ENCODE measurements at places on chromosomes 1 and 21. TPM values are rescaled to one million over a fixed set of nuclear protein-coding genes. Genes with fewer than 3 reads are reported as not detected.

The NBPF4 gene
- not detected for total RNA-seq

The UBQLN4 gene
- 29.1 TPM for total RNA-seq

The FCAMR gene
- total RNA-seq, result not detected

The SH2D2A gene
- total RNA-seq, result 3.2 TPM

The HIVEP3 gene
- total RNA-seq, result 4.1 TPM

The CGN gene
- 0.29 TPM for total RNA-seq

The HFM1 gene
- total RNA-seq, result 2.1 TPM

- no peak for DNase-seq
Measured at GRCh38 chr1:155064111-155064831, 731 bp downstream of the EFNA4 start.

DNA sequence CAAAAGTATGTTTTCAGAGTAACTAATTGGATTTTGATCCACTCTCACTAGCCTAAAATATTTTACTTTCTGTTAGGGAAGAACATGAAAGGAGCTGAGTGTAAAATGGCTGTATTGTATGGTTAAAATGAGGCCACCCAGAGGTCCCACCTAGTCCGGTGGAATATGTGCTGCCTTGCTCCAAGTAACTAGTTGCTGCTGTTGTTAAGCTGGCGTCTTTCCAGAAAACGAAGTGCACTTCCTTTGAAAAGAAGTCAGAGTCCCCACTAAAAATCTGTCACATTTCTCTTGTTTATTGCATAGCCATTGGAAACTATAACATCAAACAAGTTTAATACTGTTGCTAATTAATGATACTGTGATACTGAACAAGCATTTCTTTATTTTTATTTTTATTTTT is 3.2 kb downstream of the SLC25A33 start:
- DNase-seq, result no peak

DNA sequence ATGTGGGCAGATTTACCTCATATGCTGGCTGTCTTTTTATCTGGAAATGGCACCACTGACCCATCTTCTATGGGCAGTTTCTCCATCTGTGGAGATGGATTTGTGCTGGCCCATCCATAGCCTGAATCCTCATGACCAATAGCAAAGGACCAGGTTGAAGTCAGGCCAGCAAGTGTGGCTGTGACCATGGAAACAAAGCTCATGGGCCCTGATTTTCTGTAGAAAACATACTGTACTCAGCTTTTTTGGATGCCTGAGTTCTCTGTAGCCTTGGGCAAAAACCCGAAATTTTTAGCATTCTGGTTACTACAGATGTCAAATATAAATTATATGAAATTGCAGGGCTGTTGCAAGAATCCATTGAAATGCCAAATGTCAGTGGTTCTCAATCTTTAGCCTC is 155.0 kb downstream of the PLXNA2 start:
- no peak for DNase-seq

- no peak for DNase-seq
Measured at GRCh38 chr1:158099185-158099584, 81.5 kb upstream of the CD1D start.

DNA sequence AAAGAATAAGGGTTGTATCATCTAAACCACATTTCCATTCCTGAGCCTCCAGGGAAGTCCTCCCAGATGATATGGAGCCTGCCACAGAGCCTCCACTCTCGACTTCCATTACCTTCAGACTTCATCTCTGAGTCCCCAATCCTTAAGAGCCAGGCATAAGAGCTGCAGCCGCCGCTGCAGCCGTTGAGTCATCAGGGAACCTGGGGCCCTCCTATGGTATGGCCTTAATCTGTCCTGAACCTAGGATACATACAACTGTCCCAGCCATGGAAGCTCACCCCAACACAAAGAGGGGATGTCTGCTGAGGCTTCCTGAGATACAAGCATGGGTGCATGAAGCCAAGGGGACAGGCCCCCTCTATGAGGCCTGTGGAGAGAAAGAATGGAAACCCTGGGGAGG is 16.3 kb downstream of the TAL1 start:
- peak; percentile 25 for DNase-seq

DNA sequence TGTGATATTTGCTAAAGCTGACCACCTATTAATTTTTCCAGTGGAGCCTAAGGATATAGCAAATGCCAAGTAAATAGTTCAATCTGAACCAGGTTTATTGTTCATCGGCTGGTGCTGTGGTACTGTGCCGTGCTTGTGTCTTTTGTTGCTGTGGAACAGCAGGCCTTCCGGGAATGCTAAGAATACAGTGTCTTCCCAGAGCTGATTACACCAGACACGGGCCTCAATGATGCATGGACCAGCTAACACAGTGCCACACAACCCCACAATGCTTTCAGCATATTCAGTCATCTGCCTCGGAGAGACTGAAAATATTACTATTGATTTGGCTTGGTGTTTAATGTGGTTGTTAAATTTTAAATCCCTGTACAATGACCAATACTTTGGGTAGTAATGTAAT is 415.4 kb downstream of the PTBP2 start:
- no peak for DNase-seq

DNA sequence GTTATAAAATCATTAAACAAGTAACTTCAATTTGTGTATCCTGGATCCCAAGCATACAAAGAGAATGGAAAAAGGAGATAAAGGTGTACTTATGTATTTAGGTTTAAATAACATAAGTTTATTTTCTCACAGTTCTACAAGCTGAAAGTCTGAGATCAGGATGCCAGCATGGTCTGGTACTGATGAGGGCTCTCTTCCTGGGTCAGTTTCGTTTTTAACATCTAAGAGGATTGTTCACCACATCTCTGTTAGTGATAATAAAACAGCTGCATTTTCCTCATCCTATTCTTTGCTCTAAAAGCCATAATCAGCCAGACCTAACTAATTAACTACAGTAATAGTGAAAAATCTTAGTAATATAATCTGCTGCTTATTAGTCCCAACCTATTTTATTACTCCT is 5.2 kb downstream of the EGLN1 start:
- no peak for DNase-seq

GRCh38 chr1:19070891-19071621 is 114.6 kb upstream of the IFFO2 start:
- no peak for DNase-seq

DNA sequence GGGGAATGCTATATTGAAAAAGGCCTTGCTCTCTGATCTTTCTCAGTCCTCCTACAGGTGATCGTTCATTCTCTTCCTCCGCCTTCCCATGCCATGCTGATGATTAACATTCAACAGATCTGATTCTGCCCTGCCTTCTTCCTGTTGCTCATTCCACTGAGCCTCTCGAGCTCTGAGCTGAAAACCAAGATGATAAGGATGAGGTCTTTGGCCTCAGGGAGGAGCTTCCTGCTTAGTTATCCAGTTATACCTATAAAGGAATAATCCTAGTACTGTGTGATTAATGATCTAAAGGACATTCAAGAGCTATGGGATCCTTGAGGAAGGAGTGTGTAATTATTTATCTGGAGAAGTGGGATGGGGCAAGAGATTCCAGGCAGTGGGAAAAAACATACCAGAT is 25.2 kb upstream of the MAP3K7CL start:
- DNase-seq, result no peak

DNA sequence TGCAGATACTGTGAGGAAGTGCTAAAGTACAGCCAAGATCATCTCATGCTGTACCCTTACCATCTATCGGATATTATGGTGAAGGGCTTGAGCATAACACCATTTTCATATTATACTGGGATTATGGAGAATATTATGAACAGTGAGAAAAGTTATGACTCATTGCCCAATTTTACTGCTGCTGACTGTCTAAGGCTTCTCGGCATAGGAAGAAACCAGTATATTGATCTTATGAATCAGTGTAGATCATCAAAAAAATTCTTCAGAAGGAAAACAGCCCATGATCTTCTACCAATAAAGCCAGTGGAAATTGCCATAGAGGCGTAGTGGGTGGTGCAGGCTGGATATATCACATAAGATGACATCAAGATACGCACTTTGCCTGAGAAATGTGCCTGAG is 47.7 kb downstream of the PPIAL4G start:
- no peak for DNase-seq

DNA sequence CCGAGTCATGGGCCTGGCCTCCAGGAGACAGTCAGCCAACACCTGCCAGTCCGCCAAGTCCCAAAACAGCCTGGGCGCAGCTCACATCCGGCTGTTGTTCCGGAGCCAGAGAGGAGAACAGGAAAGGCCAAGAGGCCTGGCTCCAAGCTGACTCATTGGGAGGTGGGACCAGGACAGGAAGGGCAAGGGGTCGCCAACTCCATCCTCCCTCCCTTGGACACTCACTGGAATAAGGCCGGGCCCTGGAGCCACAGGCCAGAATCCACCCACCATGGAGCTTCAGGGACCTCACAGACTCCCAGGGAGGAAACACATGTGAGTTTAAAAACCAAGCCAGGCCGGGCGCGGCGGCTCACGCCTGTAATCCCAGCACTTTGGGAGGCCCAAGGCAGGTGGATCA is 25.1 kb upstream of the CLIC4 start:
- DNase-seq, result peak; percentile 96

- no peak for DNase-seq
Measured at GRCh38 chr1:47786316-47786715, 210.9 kb downstream of the TRABD2B start.

DNA sequence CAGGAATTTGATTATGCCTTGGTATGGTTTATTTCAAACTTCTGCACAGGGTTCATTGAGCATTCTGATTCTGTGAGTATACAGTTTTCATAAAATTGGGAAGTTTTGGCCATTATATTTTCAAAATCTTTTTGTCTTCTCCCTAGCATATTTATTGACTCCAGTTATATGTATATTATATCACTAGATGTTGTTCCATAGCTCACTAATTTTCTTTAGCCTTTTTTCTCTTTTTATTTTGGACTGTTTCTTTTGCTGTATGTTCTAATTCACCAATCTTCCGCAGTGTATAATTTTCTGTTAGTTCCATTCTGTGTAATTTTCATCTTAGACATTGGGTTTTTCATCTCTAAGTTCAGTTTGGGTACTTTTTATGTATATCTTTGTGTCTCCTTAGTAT is 31.9 kb downstream of the ZMYM4 start:
- no peak for DNase-seq

- no peak for DNase-seq
Measured at GRCh38 chr1:231414260-231415016, 7.6 kb downstream of the EGLN1 start.

DNA sequence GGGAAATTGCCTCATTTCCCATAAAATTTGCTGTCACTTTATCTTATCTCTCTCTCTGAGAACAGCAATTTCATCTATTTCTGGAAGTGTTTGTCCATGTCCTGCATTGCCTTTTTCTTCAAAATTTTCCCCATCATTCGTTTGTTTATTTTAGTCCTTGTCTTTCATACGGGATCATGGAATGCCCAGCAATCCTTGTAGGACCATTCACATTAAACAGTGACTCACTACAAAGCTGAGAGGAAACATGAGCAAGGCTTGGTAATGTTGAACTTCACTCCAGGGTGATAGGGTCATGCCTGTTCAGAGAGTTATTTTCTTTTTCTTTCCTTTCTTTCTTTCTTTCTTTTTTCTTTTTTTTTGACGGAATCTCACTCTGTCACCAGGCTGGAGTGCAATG is 32.2 kb upstream of the HNRNPU start:
- DNase-seq, result no peak

DNA sequence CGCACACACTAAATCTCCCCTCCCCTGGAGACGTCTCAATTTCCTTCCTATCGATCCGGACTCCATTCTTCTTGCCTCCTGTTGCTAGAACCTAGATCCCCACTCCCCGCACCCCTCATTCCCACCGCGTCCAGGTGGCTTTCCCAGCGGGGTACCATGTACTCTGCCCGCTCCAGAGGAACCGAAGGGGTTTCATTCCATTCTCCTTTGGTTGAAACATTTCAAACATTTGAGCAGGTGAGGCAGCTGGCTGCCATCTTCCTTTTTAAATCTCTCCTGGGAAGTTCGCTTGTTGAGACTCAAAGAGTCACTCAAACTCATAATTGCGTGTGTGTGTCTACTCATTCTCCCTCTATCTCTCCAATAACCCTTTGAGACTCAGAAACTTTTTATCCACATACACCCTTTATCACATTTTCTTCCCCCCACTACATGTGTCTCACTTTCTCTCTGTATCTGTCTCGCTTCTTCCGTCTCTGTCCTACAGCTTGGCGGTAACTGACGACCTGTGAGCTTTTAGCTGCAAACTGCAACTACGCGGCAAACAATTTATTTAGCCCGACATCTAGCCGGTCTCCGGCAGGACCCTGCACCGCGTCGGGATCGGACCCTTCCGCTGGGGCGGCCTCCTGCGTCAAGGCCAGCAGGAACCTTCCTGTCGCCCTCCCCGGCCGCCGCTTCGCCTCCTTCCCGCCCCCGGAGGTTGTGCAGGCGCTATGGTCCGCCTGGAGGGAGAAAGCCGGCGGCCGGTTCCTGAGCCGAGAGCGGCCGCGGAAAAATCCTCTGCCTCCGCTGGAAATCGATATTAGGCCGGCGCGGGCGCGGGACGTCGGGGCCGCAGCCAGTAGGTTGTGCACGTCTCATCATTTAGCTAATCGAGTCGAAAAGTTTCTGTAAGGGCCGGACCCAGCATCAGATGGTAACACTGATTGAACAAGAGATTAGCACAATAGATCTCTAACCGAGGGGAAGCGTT is 3.0 kb upstream of the FOXD3 start:
- no peak for DNase-seq
